ENCODE measurements at places on chromosomes 3 and 15.
A peak's percentile ranks its signal among the peaks of the same experiment; 100 is the strongest.

DNA sequence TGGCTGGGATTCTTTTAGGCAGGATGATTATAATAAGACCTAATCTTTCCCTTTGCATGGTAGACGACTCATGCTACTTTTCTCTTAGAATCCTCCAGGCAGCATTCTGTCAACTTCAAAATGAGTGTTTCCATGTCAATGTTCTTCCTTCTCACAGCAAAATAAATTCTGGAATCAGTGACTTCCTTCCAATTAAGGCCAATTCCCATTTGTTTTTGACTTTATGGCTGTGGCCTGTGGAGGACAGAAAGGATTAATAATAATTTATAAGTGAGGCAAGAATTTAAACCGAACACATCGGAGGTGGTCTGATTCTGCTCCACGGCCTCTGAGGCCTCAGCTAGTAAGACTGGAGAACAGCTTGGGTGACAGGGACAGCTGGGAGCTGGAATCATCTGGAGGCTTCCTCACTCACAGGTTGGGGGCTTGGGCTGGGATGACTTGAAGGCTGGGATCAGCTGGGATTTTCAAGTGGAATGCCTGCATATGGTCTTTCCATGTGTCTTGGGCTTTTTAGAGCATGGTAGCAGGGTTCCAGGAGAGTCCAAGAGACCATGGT, 241.8 kb upstream of the MCTP2 start:
- DNase-seq, result no peak

- no peak for DNase-seq
These were observed 87.2 kb downstream of the OPA1 start for GRCh38 chr3:193680220-193680619.

- peak; percentile 23 for DNase-seq
These were observed 523 bp downstream of the HDAC11 start for GRCh38 chr3:13480340-13481318.

- DNase-seq, result no peak
These were observed 125.0 kb upstream of the TRIM42 start for GRCh38 chr3:140552898-140553297.

GRCh38 chr3:126523745-126524428, at the start of gene CHST13:
CHST13 (plus strand) TSS chr3:126524155; CDS start chr3:126524333, 178 bp downstream.
- DNase-seq, result no peak

GRCh38 chr3:95886616-95887015, 927.8 kb upstream of the EPHA6 start:
- no peak for DNase-seq

DNA sequence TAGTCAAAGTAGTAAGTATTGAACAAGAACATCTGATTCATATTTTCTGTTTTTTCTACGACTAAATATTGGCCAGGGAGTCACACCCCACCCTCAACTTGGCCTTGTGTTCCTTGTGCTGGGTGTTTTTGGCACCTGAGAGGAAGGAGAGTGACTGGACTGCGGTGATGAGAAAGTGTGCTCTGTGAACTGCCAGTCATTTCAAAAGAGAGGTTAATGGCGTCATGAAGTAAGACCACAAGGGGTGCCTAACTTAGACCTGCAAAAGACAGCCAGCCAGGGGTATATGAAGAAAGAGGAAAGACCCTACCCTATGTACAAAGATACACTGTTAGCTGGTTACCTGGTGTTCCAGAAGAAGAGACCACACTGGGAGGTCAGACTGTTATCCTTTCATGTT, 58.4 kb upstream of the COL8A1 start:
- DNase-seq, result no peak

DNA sequence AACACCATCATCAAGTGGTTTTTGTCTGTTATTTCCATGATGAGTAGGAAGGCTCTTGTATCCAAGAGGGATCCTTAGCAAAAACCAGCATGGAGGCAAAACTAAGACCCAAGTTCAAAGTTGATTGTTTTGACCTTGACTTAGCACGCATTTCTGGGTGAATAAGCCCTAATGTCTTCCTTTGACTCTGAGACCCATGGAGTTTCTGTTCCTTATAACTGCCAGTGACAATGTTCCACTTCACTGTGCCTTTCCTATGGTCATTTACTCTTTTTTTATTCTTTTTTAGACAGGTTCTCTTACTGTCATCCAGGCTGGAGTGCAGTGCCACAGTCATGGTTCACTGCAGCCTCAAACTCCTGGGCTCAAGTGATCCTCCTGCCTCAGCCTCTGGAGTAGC, 118.2 kb upstream of the MRPL3 start:
- no peak for DNase-seq

DNA sequence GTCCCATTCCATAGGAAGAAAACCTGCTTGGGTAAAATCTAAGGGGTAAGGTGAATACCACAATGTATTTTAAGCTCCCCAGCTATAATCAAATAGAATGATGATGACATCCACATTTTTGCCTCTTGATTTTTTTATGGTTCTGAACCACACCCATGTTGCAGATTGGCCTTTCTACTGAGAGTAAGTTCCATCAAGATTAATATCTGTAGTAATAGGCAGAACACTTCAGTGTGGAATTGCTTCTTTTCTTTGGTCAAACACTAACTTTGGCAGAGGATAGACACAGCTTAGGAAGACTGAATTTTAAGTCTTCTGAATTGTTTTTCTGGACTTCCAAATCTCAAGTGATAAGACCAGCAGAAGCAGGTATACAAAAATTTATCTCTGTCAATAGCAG, 27.0 kb downstream of the PLS1 start:
- DNase-seq, result no peak

- no peak for DNase-seq
These were observed 31.7 kb downstream of the TJP1 start for GRCh38 chr15:29790607-29791006.

DNA sequence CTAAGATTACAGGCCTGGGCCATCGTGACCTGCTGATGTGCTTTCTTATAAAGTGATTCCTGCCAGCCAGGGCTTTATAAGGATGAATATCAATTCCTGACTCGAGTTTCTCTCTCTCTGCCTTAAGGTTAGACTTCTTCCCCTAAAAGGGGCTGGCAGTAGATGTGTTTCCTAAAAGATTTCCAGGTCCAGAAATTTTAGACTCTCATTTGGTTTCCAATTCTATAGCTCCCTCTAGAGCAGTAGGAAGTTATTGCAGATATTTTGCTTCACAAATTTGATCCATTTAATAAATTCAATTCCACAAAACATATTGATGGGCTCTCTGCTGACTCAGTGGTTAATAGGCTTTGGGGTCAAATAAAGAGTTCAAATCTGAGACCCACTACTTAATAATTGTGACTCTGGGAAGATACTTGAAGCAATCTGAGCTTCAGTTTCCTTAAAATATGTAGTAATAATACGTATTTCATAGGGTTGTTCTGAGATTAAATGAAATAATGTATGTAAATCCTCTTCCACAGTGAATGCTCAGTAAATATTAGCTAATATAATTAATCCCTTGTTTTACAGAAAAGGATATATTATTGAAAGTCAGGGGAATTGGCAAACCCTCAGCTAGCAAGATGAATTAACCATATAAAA, 2.1 kb downstream of the TRIM69 start:
- DNase-seq, result no peak

DNA sequence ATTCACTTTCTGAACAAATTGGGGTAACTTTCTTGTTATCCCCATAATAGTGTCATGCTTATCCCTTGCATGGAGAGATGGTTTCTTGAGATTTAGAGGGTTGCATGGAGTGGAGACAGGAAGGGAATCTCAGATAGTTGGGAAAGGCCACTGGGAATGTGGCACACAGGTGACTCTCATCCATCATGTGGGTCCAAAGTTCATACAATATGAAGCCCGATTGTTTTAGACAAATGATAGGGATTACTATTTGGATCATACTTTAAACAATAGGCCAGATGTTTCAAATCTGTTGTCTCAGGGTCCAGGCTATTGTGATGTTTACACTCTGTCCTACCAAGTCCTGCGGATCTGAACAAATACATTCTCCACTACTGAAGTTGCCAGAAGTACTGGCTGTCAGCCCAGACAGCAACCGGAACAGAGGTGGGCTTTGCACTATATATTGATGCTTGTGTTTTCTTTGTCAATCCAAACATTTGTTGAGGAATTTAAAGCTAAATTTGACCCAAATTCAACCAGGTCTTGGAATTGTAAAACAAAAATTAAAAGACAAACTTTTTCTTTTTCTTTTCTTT, 39.2 kb upstream of the NMNAT3 start:
- DNase-seq, result no peak

DNA sequence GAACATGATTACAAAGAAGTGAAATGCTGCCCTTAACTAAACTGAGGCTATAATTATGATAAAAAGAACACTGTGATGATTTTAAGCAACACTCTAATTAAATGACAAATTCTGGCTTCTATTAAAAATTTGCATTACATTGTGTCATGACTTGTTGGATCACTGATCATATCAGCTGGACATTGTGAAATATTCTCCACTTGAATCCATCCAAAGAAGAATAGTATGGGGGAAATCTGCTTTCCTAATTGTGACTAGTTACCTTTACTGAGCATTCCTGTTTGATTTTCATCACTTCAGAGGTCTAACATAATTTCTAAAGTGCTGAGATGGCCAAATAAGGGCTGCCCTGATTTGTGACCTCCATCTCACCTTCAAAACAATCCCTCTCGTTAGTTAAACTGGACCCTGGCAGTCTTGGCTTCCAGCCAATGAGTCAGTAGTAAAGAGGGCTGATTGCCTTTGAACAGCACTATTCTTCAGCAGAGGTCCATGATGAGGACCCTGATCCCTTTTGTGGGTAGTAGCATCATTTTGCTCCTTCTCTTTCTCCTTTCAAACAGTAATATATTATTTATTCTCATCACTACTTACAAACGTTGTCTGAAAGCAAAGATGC, 53.5 kb upstream of the LEKR1 start:
- DNase-seq, result no peak

GRCh38 chr3:71030748-71031147, 552.8 kb downstream of the FOXP1 start:
- no peak for DNase-seq

DNA sequence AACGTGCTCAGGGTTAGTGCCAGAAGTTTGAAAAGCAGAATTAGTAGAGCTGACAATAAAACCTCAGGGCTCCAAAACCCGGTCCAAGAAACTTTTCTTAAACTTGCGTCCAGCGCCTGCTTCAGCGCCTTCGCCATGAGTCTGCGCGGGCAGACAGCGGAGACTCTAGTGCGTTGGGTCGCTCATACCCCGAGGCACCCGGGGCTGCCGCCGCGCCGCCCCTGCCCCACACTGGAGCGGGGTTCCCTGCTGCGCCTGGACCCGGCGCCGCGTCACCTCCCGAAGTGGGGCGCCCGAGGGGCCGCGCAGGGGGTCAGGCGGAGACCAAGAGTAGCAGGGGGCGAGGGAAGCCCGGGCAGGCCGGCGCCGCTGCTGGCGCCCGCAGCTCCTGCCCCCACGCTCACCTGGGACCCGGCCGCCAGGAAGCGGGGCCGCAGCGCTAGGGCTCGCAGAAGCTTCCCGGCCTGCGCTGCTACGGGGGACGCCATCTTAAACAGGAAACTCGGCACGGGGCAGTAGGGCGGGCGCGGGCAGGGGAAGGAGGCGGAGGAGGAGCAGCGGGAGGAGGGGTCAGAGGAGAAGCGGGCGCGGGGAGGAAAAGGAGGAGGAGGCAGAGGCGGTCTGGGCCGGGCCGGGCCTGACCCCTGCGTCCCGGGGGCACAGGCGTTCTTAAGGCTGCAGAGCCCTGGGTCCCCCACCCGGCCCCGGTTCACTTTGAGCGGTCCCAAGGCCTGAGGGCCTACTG, at the start of gene SUCLG2:
Gene SUCLG2, minus strand, starts transcription at position 514 of the 745 bp plus-strand sequence. Its CDS starts 26 bp downstream, at position 488.
- DNase-seq, result peak; percentile 73

DNA sequence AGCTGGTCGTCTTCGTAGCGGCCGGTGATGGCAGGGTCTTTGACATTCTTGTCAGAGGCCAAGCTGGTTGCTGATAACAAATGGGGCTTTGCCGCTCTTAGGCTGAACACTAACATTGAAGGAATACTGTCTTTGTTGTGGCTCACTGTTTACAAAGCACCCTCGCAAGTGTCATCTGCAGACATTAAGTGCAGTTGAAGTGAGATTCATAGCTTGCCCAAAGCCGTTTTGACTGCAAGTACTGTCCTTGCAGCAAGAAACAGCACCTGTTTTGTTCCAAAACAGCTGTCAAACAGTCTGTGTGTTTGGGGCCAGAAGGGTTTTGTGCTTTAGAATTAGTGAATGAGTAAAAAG, 568 bp downstream of the SENP2 start:
- no peak for DNase-seq

- DNase-seq, result peak; percentile 78
These were observed at the start of gene POC1A for GRCh38 chr3:52154135-52155094. POC1A (minus strand) TSS chr3:52154423; CDS start chr3:52154372, 51 bp downstream.

DNA sequence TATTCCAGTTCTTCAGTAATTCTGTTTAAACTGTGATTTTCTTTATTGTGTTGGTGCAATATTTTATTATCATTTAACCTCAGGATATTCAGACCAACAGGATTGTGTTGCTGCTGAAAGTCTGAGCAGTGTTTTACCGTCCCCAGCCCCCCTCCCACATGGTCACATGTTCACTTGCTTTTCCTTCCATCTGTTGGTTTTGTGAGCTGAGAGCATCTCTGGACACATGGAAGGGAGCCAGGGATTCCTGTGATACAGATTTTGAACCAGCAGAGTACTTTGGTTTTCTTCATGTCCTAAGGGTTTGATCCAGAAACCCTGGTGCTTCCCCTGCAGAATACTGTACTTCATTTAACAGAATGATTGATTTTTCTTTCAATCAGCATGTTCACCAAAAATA, 11.9 kb downstream of the ARRDC4 start:
- DNase-seq, result no peak

DNA sequence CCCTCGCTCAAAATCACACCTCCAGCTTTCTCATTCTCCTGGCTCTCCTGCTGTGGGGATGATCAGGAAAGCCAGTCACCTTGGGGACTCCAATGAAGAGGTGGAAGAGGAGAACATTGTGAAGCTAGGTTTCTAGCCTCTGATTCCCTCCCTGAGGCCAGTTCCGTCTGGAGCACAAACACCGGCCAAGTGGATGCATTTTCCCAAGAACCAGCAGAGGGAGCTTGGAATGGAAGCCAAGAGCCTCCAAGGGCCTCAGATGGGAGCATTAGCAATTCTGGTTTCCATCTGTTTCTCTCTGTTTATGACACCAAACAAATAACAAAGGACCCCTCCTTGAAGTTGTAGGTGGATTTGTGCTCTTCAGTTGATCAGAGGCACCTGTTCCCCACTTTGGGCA, 40.6 kb upstream of the NMNAT3 start:
- no peak for DNase-seq

DNA sequence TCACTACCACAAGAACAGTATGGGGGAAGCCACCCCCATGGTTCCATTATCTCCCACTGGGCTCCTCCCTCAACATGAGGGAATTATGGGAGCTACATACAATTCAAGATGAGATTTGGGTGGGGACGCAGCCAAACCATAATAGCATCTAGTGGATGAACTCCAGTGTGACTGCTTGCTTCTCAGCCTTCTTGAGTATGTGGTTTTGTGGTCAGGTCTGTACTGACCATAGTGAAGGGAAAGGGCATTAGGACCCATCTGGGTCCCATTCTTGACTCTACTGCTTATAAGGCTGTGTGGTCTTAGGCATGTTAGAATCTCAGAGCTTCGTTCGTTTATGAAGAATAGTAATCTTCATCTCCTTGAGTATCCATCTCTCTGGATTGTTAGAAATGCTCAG, 81.4 kb downstream of the CGNL1 start:
- DNase-seq, result no peak

DNA sequence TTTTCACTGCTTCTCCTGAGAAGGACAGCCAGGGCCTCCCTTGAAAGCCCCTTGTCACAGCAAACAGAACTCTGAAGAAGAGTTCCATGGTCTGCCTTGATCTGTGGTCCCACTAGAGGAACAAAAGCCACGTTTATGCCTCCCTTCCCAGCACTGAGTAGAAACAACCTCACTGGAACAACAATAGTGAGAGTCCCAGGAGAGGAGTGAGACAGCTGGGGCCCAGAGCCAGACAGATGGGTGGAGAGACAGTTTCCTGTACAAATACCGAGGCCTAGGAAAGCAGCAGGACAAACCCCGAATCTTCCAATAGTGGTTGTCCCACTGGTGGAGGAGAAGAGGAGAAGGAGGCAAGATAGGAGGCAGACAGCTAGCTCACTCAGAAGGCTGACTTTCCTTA, 106.1 kb downstream of the WDR76 start:
- no peak for DNase-seq
